ENCODE measurements at places on chromosomes 7 and 10. TPM values are rescaled to one million over a fixed set of nuclear protein-coding genes. Genes with fewer than 3 reads are reported as not detected.

The NEUROD6 gene
- not detected for polyA plus RNA-seq

The NPM3 gene
- 71.5 TPM for polyA plus RNA-seq

The SGMS1 gene
- polyA plus RNA-seq, result 48.9 TPM

The SPDYE8 gene
- 0.32 TPM for polyA plus RNA-seq

The PON1 gene
- polyA plus RNA-seq, result 3.6 TPM

- DNase-seq, result no peak
These were observed 128.4 kb downstream of the BICC1 start for GRCh38 chr10:58641095-58641531.

DNA sequence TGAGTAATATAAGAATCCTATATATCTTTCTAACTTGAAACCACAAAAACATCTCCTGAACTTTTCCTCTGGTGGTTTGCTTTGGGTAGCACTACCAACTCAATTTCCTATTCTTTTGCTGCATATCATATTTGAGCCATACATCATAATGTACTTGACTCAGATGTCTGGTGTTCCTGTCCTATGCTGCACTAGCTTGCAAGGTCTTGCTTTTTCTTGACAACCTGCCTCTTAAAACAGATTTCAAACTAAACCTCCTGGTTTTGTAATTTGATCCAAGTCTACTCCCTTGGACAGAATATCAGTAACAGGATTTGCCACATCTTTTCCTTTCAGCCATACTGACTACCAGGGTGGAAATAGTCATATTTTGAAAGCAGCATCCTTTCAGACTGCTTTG is 520.3 kb upstream of the LRRTM3 start:
- no peak for DNase-seq

DNA sequence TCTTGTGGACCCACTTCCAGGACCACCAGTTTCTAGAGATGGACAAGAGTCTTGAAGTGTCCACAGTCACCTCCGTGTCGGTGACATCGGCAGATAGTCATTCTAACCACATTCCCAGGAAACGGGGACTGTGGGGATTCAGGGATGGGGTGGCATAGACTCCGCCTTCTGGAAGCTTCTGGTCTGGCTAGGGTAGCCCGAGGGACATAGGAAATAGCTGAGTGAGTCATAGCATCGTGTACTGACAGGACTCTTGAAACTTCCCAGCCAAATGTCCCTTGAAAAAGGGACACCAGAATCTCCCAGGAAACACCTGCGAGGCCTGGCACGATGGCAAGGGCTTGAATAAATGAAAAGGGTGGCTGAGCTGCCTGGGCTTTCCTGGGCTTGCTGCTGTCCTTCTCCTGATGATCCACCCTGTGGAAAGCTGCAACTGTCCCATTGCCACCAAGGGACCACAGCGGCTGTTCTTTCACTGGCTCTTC is 84.1 kb upstream of the LRRC4 start:
- no peak for DNase-seq

DNA sequence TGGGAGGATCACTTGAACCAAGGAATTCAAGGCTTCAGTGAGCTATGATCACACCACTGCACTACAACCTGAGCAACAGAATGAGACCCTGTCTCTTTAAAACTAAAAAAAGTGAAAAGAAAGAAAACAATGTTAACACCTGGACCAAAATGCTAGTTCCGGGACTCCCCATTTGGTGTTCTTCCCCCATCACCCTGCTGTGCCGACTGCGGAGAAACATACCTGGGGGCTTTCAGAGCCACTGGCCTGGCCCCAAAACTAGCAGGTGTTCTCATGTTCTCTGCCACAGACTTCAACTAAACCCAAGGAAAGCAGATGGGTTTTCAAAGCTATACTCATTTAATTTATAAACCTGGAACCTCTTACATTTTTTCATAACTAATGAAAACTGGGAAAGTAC is 250.9 kb downstream of the KIAA1217 start:
- DNase-seq, result no peak

DNA sequence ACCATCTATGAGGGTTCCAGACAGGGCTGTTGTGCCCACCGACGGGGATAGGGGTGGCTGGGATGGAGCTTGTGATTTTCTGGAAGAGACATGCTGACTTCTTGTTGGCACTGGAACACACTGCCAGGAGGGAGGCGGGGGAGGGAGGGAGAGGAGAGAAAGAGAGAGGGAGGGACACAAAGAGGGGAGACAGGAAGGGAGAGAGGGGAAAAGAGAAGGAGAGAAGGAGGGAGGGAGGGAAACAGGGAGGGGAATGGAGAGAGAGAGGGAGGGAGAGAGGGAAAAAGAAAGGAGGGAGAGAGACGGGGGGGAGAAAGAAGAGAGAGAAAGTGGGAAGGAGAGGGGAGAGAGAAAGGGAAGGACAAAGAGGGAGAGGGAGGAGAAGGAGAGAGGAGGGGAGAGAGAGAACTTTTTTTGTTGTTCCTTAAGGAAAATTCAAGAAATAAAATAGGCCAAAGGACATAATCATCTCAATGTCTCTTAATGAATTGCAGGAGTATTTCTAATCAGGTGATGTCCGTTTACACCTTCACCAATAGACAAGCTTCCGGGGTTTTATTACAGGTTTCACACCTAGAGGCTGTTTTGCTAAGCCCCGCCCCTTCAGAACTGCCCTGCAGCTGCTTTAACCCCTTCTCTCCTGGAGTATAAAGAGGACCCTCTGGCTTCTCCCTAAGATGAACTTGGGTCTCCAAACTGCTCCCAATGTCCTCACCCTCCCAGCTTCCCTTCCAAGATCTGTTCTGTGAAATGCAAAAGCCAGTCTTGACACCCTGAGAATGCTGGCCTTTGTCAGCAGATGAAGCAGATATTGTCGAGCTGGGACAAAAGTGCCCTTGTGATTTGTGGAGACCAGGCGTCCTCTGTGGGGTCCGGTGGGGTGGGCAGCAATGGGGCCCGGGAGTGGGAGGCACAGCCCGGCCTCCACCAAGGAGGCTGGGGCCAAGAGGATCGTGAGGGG is 82.0 kb upstream of the GTF2IRD1 start:
- no peak for DNase-seq

GRCh38 chr10:5595591-5595990 is 70.8 kb downstream of the ASB13 start:
- no peak for DNase-seq

DNA sequence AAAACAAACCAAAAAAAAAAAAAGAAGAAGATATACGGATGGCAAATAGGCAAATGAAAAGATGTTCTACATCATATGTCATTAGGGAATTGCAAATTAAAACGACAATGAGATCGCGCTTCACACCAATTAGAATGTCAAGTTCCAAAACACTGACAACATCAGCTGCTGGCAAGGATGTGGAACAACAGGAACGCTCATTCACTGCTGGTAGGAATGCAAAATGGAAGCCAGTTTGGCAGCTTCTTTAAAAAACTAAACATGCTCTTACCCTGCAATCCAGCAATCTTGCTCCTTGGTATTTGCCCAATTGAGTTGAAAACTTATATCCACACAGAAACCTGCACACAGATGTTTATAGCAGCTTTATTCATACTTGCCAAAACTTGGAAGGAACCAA is 34.8 kb downstream of the CALML5 start:
- no peak for DNase-seq

DNA sequence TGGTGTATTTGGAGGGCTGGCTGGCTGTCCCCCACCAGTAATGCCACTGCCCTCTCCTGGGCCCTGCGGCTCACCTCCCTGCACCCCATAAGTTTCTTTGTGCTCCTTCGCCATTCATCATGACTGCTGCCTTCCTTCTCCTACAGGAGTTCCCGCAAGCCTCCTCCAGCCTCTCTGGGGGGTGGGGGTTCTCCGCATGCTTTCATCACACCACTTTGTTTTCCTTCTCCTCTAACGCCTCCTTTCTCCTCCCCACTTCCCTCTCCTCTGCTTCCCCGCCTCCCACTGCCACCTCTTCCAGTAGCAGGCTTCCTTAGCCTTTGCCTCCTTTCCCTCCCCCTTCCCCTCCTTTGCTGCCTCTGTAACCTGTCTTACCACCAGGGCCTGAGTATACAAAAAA is 58.1 kb downstream of the PAX2 start:
- DNase-seq, result no peak

DNA sequence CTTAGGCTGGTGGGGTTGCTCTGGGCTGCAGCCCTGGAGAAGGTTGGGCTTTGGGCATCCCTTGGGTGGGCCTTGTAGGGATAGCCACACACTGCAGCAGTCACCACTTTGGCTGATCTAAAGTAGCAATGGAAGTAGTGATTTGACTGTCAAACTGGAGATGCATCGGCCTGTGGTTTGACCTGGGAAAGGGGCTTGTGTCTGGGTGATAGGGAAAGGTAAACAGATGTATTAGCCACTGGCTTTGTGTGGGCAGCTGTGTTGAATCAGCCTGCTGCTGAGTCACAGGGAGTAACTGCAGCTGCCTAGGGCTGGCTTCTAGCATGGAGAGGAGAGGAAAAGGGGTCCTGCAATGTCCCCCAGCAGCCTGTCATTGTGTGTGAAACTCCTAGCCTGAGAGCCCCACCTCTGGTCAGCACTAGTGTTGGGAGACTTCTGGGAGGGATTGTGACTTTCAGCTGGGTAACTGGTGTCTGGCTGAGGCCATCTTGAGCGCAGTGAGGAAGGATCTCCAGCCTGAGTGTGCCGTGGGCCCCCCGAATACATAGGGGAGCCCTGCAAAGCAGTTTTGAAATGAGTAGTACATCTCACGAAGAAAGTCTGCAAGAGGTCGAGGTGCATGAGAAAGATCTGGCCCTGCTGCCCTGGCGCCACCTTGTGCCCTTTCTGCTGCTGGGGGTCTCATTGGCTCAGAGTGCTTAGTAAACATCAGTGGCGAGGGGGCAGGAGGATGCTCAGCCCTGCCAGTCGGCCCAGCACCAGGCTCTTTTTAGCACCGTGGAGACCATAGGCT is 117.3 kb downstream of the FANK1 start:
- DNase-seq, result no peak

DNA sequence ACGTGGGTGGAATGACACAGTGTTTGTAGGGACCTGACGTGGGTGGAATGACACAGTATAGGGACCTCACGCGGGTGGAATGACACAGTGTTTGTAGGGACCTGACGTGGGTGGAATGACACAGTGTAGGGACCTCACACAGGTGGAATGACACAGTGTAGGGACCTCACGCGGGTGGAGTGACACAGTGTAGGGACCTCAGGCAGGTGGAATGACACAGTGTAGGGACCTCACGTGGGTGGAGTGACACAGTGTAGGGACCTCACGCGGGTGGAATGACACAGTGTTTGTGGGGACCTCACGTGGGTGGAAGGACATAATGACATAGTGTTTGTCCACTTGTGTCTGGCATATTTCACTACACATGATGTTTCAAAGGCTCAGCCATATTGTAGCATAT is 19.3 kb downstream of the PPP2R2D start:
- DNase-seq, result no peak
